ENCODE measurements at places on chromosomes 1 and 21.

GRCh38 chr1:90502696-90503095 is 214.4 kb downstream of the BARHL2 start:
- DNase-seq = no peak

DNA sequence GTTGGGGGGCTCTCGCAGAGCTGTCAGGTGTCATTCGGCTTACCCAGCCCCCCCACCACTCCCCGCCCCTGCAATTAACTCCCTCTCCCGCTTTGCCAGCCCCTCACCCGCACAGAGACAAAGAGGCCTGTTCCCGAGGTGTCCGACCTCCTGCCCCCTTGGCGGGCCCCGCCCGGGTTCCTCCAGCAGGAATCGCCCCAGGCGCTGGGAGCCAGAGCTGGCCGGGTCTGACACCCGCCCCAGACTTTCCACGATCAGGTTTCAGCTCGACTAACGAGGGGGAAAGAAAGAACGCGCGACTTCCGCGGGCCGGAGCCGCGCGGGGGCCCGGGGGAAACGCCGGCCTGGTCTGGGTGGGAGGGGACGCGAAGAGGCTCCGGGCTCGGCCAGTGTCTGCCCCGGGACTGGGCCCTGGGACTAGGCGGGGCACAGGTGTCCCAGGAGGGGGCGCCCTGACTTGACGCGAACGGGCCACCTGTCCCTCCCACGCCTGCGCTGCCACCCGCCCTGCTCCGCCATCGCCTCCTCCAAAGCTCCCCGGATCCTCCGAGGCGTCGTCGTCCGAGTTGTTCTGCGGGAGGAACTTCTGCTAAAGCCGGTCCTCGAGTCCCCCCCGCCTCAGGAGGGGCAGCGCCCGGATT is 36.4 kb upstream of the HHAT start:
- DNase-seq = peak; percentile 32

GRCh38 chr1:15341634-15342407 is 67.9 kb upstream of the EFHD2 start:
- no peak for DNase-seq

DNA sequence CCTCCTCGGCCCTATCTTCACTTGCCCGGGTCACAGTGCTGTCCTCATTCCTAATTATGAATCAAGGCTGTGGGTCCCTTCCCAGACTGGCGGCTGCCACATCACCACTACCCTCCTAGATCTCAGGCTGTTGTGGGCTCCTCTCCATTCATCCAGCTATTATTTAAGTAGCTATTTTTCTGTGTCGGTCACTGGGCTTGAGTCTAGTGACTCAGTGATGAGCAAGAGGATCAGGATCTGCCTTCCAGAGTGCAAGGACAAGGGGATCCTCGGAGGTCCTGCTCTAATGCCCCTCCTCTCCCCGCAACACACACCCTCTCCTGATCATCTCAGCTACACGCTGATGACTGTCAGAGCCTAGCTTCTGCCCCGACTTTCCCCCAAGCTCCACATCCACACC is 34.1 kb downstream of the CDCP2 start:
- no peak for DNase-seq

DNA sequence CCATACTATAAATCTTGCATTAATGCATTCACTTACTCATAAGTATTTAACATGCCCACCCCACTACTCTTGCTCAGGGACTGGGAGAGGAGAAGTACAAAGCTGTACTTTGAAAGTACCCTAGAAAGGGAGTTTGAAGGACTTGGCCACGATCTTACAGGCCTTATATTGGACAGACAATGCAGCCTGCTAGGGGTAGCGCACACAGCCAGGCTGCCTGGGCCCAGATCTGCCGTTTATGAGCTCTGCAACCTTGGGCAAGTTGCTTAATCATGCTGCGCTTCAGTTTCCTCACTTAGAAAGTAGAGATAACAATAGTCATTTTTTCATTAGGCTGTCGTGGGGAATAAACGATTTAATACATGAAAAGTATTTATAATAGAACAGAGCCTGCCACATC is 110.1 kb downstream of the CDC7 start:
- no peak for DNase-seq

GRCh38 chr1:2826316-2826715 is 24.8 kb upstream of the TTC34 start:
- no peak for DNase-seq
